Renal pelvis (tissue), 12 donors: ENCODE measurements at places on chromosomes 6 and 20. TPM values are rescaled to one million over a fixed set of nuclear protein-coding genes. Genes with fewer than 3 reads are reported as not detected.

GRCh38 chr6:50096296-50096695 lies 46.6 kb upstream of the DEFB112 start:
- no peak for DNase-seq

The SLC23A2 gene
- 18.2 TPM for polyA plus RNA-seq

DNA sequence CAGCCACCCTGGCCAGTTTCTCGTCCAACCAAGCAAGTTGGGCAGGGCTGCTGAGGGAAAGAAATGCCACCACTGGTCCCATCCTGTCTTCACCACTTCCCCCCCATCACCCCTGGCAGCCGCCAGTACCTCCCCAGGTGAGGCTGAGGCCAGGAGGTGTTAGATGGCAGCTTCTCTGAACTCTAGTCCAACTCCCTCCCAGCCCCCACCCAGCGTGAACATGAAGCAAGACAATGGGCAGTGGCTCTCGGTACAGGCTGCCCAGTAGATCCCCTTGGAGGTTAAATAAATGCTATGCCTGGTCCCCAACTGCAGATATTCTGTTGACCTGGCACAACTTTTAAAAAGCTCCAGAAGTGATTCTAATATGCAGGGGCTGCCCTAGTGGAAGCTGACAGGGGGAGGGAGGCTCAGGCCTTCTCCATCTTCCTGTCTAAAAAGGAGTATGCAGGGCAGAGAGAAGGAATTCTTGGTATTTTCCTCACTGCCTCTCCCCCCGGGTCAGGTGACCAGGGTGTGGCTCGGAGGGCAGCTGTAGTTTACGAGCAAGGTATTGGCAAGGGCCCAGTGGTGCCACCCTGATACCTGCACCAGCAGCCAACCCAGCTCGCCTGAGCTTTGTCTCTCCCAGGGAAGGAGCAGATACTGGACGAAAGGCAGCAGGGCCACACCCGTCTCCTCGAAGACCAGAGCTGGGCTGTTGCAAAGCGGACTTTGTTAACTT lies 25.7 kb downstream of the KCNK5 start:
- no peak for DNase-seq

- DNase-seq, result no peak
Observed at GRCh38 chr6:23306251-23306950, 737.0 kb downstream of the HDGFL1 start.

DNA sequence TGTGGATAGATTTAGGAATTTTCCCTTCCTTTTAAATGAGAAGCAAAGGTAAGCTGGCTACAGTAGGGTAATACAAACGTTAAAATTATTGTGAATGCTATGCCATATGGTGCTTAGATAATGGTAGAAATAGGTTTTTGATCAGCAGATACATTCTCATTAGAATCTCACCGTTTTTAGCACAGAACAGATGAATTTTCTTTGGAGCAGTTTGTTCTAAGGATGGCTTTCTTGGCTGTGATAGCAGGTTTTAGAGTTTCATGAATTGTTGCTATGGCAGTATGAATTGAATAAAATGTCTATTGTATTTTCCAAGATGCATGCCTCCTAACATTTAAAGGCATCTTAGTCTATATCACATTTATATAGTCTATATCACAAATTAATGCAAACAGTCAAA lies 1394.5 kb downstream of the EPHA7 start:
- DNase-seq, result no peak

- DNase-seq, result no peak
Observed at GRCh38 chr20:50003253-50003656, 20.5 kb downstream of the SNAI1 start.

DNA sequence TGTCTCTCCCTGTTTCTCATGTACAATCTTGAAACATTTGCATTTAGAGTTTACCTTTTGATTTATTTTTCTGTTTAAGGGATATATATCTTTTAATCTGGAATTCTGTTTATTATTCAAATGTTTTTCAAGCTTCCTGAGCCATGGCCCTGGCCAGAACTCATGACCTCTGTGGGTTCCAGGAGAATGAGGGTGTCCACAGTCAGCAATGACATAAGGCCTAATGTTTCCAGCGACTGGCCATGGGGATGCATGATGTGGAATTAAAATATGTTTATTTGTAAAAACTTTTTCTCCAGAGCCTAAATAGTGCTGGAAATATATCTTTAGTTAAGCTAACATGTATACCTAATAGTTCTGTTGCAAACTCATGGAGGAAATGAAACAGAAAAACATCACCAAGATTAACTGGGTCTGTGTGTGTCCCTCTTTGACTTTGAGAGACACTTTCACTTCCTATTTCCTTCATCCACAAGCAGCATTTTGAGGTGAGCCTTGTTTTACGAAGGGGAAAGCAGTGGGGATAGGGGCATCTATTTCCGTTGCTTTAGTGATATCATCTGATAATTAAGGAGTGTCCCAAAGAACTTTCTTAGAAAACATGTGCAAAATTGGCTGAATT lies 87.6 kb downstream of the SMOC2 start:
- DNase-seq, result no peak

DNA sequence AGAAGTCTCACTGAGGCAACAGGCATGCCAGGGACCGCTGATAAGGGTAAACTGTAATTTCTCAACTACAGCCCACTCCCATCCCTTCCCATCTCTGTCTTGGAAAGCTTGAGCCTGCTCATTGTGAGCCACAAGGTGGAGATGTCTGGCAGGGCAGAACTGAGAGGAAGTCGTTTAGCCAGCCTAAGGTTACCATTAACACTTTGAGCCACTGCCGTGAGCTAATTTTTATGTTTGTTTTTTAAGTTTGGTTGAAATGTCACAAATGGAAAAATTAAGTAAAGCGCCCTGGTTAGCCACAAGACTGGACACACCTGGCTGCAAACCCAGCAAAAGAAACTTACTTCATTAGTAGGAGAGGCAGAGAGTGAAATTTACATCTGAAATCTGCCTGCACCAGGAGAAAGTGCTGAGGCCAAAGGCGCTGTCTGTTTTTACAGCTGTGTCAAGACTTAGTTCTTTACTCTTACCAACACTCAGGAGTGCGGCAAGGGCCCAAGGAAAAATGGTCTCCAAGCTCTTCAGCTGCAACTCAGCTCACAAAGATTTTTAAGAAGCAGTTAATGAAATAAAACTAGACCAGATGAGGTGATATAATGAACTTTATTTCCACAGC lies 50.0 kb upstream of the FAM83C start:
- DNase-seq, result no peak

The TMEM200A gene
- polyA plus RNA-seq, result 23.6 TPM

GRCh38 chr6:53536561-53536960 lies 8.3 kb downstream of the GCLC start:
- no peak for DNase-seq

The BMP6 gene
- polyA plus RNA-seq, result 7.4 TPM

DNA sequence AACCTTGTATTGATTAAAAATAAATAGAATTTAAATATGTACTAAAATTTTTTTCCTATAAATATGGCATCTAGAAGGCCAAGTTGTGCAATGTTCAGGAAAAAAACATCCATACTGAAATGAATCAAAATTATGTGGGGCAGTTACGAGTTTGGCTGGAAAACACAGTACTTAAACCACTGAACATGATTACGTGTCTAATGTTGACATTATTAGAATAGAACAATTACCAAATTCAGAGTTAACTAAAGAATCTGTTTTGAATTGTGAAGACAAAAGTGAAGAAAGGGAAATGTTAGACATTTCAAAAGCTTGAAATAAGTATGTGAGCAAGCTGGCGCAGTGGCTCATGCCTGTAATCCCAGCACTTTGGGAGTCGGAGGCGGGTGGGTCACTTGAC lies 57.2 kb downstream of the KLHL31 start:
- DNase-seq, result no peak

- DNase-seq, result no peak
Observed at GRCh38 chr6:52400313-52401041, 19.7 kb upstream of the EFHC1 start.

The RAET1L gene
- not detected for polyA plus RNA-seq

GRCh38 chr20:41526327-41526726 lies 91.8 kb downstream of the CHD6 start:
- DNase-seq, result no peak

DNA sequence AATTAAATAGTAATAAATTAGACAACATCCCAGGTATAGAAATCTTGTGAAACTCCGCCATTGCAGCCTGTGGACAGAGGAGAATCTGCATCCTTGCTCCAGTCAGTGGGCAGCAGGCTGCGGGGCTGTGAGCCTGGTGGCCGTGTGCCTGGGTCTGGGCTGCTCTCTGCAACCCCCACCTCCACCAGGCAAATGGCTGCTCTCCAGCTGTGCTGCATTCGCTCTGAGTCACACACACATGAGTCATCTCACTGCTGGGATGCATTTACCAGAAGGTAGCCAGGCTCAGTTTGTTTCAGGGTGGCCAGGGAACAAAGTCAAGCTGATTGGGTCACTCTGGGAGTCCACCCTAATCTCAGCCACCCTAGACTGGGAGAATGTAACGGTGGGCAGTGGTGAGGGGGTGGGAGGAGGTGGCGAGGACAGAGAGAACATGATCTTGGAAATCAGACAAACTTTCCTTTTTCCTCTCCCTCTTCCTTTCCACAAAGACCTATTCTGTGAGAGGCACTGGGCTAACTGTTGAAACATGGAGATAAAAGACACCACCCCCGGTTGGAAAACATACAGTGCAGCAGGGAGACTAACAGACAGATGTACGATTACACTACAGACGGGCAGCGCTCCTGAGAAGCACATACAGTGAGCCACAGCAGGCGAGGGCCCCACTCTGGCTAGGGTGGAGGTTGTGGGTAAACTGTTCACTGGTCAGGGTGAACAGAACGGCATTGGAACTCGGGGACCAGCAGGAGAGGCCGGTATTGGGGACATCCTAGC lies 59.2 kb downstream of the TRAM2 start:
- no peak for DNase-seq

- DNase-seq, result no peak
Observed at GRCh38 chr6:131164506-131164905, 29.2 kb downstream of the AKAP7 start.

- DNase-seq, result no peak
Observed at GRCh38 chr6:15549371-15549770, 113.5 kb downstream of the DTNBP1 start.

The DDO gene
- polyA plus RNA-seq, result 0.37 TPM

The SLC17A2 gene
- polyA plus RNA-seq, result 0.43 TPM

DNA sequence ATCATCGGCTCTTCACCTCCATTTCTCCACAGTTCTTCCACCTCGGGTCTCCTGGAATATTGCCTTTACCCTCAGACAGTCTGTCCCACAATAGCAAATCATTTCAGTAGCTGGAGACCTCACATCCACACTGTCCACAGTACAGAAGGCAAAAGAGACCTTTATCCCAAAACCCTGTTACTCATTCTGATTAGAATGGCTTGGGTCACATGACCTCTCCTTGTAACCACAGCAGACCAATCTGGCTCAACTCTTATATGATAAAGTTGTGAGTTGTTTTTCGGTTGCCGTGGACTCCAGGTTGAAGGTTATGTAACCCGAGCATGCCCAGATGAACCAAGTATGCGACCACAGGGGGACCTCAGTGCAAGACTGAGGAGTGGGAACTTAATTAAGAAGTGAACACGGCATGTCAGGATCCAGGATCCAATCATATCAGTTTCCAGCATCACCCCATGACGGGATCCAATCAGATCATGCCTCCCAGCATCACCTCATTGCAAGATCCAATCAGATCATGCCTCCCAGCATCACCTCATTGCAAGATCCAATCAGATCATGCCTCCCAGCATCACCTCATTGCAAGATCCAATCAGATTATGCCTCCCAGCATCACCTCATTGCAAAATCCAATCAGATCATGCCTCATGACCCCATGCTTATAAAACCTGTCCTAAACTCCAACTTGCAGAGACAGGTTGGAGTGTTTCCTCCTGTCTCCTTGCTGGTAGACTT lies 68.7 kb downstream of the LY86 start:
- no peak for DNase-seq

- DNase-seq, result no peak
Observed at GRCh38 chr6:111894272-111894671, 21.0 kb upstream of the FYN start.

The TCF21 gene
- polyA plus RNA-seq, result 196 TPM

The TP53TG5 gene
- polyA plus RNA-seq, result 2.0 TPM

- DNase-seq, result peak; percentile 39
Observed at GRCh38 chr20:36812594-36813463, 39.3 kb upstream of the DSN1 start.

DNA sequence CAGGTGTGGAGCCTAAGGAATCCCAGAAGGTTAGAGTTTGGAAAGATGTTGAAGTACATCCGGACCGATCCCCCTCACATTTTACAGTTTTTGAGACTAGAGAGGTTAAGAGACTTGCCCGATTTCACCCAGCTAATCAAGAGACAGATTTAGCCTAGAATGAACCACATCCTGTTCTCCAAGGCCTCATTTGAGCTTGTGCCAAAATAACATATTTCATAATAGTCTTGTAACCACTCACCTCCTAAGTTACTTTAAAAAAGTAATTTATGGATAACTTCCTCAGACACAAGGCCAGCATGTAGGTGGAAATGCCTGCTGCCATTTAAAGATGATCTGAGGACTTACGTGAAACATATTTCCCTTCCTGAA lies 39.8 kb upstream of the ARHGAP18 start:
- no peak for DNase-seq

DNA sequence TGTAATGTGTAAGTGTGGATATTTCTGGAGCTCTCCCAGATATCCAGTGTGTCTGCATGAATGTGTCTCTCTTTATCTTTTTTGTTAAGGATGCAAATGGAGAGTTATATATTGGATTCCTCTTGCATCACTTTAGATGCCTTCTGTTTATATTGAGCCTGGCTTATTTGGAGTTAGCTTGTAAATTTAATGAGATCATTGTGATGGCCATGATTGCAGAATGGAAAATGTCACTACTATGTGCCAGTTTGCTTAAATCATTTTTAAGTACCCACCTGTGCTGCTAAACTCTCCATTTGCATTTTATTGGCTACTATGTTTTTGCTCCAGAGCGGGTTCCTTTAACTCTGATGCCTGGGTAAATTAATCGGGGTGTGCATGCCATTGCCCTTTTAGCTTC lies 334.8 kb downstream of the UTRN start:
- no peak for DNase-seq

DNA sequence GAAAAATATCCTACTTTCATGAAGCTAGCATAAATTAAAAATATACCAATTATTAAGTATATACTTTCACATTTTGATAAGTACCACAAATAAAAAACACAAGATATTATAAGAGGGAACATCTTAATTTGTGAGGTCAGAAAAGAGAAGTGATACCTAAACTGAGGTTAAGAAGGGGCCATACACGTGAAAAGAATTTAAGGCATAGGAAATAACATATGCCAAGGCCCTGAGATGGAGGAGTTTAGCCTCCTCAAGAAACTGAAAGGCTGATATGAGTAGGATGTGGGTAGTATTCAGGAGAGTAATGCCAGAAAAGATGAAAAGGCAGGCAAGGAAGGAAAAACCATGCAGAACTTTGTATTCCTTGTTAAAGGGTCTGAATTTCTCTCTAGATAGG lies 116.6 kb upstream of the HTR1E start:
- no peak for DNase-seq

GRCh38 chr6:145865175-145865574 lies 50.6 kb upstream of the FBXO30 start:
- no peak for DNase-seq

The TBX18 gene
- 9.1 TPM for polyA plus RNA-seq

The CAGE1 gene
- polyA plus RNA-seq, result 0.12 TPM

The LIN28B gene
- 0.32 TPM for polyA plus RNA-seq

- DNase-seq, result no peak
Observed at GRCh38 chr6:141394125-141394536, 738.6 kb upstream of the GJE1 start.

GRCh38 chr20:62910777-62911497 lies 15.4 kb downstream of the DIDO1 start:
- no peak for DNase-seq
